ENCODE measurements at places on chromosomes 13 and 19.

DNA sequence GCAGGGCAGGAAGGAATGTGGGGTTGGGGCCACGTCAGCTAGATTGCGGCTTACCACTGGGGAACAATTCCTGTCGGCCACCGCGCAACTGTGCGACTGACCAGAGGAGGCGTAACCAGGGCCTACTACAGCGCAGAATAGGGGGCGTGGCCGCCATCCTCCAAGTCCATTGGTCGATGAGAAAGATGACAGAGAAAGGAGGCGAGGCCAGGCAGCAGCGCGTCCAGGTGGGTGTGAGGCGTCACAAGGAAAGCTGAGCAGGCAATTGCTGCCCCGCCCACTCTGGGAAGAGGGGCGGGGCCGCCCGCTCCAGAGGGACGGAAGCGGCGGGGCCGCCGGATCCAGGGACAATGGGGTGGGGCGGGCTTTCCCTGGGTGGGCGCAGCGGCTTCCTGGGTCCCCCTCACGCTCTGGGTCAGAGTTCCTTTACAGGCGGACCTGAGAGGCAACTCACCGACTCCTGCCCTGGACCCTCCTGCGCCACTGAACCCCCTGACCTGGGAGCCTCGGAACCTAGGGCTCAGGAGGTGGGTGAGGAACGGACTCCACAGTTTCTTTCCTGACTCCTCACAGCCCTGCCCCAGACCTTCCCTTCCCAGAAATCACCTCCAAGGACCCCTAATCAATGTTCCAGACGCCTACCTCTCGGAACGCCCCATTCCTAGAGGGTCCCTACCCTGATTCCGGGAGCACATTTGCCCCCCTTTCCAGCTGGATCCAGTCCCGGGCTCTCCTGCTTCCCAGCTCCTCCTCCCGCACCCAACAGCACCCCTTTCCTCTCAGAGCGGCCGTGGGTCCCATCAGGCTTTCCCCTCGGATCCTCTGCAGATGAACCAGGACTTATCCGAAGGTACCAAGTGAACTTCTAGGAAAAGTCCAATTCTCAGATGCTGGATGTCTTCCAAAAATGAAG lies 101.5 kb upstream of the ZNF492 start:
- no peak for DNase-seq

GRCh38 chr19:51258165-51259160 lies 7.6 kb downstream of the SIGLECL1 start:
- DNase-seq: no peak

DNA sequence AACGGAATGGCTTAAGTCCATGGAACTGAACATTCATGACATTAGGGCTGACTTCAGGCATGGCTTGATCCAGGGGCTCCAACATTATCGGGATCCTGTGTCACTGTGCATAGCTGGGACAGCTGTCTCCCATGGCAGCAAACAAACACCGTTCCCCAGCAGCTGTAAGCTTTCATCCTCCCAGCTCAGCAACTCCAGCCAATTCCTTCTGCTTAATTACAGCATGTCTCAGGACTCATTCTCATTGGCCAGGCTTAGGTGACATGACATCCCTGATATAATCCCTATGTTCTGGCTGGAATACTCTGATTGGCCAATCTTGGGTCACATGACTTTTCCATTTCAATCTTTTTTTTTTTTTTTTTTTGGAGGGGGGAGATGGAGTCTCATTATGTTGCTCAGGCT lies 10.9 kb upstream of the TLE5 start:
- DNase-seq: no peak

DNA sequence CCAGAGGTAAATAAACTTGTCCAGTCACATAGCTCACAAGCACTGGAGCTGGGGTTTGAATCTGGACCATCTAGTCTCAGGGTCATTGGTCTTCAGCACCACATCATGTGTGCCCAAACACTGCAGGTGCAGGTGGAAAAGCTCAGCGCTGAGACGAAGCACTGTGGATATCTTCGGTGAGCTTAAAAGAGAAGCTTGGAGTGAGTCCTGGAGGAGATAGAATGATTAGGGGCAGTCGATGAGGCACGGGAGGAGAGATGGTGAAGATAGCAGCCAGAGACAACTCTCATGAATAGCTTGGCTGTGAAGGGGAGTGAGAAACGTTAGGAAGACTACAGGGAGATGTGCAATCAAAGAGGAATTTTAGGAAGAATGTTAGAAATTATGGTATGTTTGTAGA lies 389.3 kb downstream of the FGF9 start:
- no peak for DNase-seq

- no peak for DNase-seq
Measured at GRCh38 chr13:46401432-46401831, 14.4 kb upstream of the RUBCNL start.

- DNase-seq: no peak
Measured at GRCh38 chr13:93857126-93857525, 622.4 kb downstream of the DCT start.

GRCh38 chr13:65133094-65133493 lies 2097.0 kb downstream of the PCDH9 start:
- no peak for DNase-seq

GRCh38 chr19:18972301-18972811 lies 31.3 kb upstream of the HOMER3 start:
- DNase-seq: no peak

- DNase-seq: no peak
Measured at GRCh38 chr19:23343434-23344010, 51.7 kb downstream of the ZNF91 start.

DNA sequence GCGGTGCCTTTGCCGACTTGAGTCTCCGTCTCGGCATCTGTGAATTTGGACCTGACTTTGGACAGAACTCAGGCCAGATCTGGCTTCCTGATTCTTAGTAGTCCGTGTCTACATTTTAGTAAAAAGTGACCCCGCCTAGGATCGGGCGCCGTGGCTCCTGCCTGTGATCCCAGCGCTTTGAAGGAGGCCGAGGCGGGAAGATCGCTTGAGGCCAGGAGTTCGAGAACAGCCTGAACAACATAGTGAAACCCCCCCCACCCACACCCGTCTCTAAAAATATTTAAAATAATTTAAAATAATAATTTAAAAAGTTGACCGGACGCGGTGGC lies 849 bp upstream of the TCF3 start:
- DNase-seq: no peak

DNA sequence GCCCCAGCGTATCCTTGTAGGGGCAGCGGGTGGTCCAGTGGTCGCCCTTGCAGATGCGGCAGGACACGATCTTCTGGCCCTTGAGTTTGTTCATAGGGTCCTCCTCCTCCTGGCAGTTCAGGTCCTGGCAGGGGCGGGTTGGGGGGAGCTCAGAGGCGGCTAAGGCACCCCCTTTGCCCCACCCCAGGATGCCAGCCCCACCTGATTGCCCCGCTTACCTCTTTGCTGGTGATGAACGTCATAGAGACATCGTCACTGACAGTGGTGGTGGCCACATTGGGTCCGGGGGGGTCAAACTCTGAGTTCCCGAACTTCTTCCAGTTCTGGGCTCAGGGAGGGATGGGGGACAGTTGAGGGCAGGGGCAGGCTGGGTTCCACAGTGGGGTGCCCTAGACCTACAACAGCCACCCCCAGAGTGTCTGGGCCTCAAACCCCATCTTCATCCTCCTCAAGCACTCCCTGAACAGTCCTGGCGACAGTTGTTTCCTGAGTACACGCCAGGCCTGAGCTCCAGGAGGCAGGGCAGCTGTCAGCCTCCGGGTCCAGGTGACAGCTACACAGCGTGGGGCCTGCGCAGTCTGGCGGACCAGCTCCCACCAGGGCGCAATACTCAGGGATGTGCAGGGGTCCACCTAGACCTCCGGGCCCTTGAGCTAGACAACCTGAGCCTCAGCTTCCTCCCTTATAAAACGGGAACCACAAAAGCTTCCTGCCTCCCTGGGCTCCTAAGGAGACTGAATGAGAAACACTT lies 2.7 kb downstream of the EIF3G start:
- no peak for DNase-seq

DNA sequence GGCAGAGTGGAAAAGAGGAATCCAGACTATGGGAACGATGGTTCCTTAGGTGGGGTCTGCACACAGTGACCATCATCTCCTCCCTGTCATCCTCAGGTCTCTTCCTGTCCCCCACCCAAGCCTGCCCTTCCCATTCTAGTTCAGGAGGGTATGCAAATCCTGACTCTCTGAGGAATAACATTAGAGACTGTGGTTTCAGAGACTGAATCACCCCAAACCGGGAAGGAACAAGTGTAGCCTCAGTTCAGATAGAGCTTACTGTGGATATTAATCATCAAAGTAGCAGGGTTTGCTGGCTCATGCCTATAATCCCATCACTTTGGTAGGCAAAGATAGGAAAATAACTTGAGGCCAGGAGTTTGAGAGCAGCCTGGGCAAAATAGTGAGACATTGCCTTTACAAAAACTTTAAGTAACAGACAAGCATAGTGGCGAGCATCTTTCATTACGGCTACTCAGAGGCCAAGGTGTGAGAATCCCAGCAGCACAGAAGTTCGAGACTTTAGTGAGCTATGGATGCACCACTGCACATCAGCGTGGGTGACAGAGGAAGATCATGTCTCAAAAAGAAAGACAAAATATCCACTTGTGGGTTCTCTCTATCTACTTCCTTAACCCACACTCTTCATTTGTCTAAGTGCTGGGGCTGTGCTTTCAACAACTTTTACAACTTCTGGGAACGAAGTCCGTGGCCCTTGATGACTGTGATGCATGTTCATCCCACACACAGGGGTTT lies 19.3 kb upstream of the LGALS13 start:
- DNase-seq: no peak

DNA sequence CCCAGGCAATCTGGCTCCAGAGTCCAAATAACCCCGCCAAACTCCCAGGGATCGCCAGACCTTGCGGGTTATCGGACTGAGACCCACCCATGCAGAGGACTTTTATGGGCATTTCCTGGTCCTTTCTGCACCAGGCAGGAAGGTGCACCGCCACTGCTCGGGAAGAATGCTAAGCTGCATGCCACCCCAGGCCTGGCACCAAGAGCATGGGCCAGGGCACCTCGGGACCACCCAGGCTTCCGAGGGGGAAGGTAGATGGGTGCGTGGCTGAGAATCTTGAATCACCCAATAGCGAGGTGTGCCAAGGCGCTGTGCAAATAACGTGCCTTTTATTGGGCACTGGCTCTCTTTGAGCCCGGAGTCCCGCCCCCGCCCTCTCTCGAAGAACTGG lies 422 bp upstream of the ZNF575 start:
- DNase-seq: no peak

DNA sequence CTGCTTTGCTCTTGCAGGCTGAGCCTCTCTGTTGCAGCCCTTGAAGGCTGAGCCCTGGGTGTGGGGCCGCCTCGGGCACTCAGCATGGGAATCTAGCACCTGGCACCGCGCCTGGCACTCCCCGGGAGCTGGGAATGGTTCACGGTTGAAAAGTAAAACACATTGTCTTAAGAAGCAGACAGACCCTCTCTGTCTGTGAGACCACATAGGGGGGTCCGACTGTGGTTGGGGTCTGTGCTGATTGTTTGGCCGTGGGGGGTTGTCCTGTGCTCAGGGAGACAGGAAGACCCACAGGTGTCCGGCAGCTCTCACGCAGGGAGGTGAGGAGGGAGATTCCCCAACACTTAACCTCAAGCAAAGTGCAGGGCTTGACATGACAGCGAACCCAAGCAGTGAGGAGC lies 64.8 kb downstream of the SOX1 start:
- no peak for DNase-seq

GRCh38 chr13:36882829-36883390 lies 37.1 kb downstream of the SMAD9 start:
- no peak for DNase-seq

DNA sequence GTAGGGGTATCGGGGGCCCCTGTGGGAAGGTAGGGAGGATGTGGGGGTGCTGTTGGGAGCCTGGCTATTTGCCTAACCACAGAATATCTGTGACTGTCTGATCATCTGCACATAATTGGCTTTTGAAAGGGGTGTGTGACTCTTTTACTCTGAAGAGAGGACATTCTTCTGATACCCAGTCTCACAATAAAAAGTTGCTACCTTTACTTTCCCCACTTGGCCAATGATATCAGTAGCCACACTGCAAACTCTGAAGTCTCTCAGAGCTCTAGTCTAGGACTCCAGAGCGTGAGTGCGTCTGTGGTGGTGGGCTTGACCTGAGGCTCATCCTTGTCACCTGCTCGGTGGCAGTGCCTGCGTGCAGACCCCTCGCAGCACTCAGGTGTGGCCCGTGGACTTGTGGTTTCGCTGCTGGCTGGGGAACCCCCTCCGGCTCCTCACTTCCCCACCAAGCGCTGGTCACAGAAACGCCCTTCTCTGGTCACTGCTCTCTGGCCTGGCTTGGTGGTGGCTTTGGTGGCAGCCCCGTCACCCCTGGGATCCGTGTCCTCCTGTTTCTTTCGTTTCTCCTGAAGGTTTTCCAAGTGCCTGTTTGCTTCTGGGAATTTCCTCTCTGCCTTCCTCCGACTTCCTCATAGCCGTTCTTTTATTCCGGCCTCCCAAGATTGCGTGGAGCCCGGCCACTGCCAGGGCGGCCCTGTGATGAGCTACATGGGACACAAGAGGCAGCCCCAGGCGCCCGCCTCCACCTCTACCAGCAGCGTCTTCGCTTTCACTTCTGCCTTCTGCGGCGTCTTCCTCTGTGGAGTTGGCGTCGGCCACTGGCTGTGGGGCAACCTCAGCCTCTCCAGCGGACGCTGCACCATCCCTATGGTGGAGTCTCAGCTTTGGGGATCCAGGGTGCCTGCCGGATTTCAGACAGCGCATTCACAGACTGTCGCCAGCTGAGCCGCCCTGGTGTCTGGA lies 78.0 kb downstream of the ATP11A start:
- DNase-seq: no peak
